Renal pelvis (tissue), 12 donors: ENCODE measurements at places on chromosomes 1 and 21.

GRCh38 chr1:99662539-99663080 is 16.7 kb downstream of the PALMD start:
- DNase-seq, result no peak

- no peak for DNase-seq
These were observed 27.2 kb downstream of the MRPL37 start for GRCh38 chr1:54227091-54227602.

DNA sequence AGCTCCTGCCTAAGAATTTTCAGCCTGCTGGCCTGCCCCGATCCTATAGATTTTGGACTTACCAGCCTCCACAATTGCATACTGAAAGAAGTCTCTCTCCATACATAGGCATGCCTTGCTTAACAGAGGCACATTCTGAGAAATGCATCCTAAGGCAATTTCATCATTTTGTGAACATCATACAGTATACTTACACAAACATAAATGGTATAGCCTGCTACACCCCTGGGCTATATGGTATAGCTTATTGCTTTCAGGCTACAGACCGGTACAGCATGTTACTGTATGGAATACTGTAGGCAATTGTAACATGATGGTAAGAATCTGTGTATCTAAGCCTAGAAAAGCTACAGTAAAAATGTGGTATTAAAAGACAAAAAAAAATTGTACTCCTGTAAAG is 174.7 kb downstream of the NRIP1 start:
- DNase-seq, result no peak

GRCh38 chr1:65066419-65066765 is 81.6 kb upstream of the AK4 start:
- DNase-seq, result peak; percentile 16

DNA sequence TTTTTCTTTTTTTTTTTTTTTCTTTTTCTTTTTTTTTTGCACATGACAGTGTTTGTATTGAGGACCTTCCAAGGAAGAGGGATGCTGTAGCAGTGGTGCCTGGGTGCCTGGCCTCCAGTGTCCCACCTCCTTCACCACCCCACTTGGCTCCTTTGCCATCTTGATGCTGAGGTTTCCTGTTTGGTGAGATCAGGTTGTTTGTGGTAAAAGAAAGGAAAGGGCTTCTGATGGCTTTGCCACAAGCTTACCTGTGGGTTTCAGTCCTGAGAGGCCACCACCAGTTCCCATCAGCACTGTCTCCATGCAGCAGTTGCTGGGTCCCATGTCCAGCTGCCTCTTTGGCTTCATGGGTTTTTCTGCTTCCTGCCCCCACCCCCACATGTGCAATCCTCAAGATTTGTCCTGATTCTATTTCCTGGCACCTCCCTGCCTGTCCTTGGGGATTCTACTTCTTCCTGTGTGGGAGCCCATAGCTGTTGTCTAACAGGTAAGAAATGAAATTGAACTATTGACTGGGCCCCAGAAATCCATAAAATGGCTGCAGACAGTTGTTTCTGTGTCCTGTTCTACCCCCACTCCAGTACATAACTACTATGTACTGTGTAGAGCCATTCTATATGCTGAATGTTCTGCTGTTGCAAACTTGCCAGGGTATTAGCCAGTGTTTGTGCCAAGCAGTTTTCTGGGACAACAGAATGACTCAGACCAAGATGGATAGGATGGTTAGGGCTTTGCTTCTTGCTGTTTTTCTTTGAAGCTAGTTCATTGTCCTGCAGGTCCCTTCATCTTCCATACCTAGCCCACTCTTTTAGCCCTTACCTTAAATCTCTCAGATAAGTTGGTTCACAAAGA is 4.2 kb upstream of the CCDC28B start:
- no peak for DNase-seq

DNA sequence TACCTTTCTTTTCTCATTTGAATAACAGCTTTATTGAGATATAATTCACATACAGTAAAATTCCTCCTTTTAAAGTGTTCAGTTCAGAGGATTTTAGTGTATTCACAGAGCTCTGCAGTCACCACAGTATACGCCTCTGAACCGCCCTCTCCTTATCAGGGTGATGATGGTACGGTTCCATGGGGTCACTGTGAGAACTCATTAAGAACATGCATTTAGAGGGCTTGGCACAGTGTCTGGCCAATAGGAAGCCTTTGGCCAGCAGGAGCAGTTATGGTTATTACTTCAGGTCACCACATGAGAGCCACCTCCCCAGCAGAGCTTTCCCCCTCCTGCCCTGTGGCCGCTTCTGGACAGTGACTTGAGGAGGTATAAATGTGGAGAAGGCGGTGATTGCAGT is 27.3 kb downstream of the KCNQ4 start:
- DNase-seq, result no peak

GRCh38 chr1:234532503-234532922 is 53.5 kb upstream of the TARBP1 start:
- no peak for DNase-seq

- DNase-seq, result no peak
These were observed 101.5 kb downstream of the PLA2G4A start for GRCh38 chr1:186930238-186930637.

GRCh38 chr1:119742677-119743076 is 26.0 kb downstream of the HMGCS2 start:
- no peak for DNase-seq

- no peak for DNase-seq
These were observed 44.1 kb downstream of the RSPH1 start for GRCh38 chr21:42451941-42452340.

GRCh38 chr1:233443040-233443760 is 115.7 kb downstream of the MAP3K21 start:
- no peak for DNase-seq

- no peak for DNase-seq
These were observed 2.1 kb upstream of the PRRX1 start for GRCh38 chr1:170661646-170662411.

DNA sequence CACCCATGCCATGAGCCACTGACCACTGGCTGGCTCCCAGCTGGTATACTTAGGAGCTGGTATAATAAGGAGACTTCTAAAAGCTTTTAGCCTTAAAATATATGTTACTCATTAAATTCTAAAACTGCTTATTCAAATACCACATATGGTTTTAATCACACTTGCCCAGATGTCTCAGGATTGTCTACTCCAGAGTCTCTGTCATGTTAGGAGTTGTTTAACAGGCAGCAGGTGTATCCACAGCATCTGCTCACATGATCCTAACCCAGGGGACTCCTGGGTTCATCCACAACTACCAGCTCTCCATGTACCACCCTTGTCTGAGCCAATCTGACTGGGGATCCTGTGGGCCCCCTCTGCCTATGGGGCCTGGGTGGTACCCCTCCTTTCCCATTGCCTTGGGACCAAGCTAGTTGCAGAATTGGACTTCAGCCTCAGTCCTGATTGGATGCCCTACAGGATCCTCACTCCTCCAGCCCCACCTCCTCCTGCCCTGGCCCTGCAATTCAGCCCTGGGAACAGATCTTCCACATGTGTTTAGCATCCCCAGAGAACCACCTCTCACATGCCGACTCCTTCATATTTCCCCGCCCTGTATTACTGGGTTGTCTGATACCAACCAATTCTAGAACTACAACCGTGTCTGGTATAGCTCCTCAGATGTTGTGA is 61.3 kb downstream of the BCAR3 start:
- no peak for DNase-seq

DNA sequence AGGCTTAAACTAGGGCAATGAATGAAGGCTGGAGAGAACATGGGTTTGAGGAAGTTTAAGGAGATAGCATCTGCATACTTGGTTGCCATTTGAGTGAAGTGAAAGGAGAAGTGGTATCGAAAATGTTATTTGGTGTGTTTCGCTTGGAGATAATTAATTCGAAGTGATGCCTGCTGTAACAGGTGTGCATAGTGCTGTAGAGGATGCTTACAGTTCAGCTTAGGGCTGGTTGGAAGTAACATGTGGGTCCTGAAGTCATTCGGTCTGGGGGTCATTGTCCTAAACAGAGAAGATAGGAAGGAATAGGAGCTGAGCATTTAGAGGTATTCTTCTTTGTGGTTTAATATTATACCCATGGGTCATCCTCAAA is 301 bp upstream of the NUDT17 start:
- no peak for DNase-seq

DNA sequence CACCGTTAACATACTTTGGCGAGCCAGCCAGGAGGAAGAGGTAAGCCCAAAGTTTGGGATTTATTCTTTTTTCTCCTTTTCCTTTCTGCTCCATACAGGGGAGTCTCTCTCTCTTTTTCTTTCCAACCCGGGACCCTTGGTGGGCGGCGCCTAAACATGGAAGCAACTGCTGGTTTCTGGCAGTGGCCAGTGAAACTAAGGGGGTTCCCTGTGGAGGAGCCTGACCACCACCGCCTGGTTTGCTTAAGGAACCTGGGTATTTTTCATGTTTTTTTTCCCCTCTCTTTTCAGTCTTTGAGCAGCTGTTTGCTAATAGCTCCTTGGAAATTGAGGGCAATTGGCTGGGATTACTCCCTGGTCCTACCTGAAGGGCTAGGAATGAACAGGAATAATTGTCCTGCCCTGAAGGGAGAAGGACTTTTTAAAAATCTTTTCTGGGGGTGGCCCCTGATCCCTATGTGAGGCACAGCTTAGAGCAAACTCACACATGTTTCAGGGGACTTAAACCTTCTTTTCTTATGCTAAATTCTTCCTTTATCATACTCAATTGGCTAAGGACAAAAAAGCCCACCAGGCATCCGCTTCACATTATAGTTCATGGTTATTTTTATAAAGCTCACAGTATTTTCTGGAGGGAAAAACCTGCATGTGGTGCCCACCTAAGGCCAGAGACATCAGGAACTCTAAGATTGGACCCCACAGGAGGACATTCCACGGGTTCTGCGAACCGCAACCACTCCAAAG is 61.3 kb upstream of the PLD5 start:
- DNase-seq, result no peak

DNA sequence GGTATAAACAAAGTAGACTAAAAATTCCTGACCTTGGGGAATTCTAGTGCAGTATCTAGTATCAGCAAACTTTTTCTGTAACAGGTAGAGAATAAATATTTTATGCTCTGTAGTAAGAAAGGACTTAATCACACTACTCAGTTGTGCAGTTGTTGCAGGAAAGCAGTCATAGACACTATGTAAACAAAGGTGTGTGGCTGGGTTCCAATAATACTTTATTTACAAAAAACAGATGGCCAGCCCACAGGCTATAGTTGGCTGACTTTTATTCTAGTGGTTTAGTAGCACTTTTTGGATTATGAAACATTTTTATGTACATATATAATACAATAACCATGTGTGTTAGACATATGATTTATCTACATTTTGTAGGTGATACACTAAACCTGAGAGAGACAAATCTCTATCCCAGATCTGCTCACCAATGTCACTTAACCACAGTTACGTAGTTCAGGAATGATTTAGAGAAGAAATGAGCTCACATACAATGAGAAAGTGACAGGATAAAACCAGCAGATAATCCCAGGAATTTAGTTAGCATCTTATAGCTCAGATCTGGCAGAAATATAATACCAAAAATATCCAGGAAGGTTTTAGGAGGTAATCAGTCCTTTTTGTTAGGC is 56.1 kb downstream of the MIER1 start:
- DNase-seq, result no peak

DNA sequence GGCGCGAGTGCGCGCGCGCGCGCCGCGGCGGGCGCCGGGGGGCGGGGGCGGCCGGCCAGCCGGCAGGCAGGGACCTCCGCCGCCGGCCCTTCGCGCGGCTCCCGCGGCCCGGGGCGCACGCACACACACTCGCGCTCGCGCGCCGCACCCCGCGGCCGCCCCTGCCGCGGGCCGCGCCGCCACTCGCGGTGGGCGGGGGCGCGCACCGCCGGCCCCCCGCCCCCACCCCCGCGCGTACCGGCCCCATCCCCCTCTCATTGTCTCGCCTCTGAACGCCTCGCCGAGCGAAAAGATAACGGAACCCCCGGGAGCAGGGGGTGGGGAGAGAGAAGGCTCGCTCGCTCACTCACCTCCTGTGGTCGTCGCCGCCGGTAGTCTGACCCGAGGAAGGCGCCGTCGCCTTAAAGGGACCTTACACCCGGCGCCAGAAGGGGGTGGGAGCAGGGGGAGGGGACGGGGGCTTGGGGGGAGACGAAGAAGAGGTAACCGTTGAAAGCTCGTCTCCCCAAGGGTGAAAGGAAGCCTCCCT is 428 bp downstream of the POGZ start:
- peak; percentile 43 for DNase-seq

- DNase-seq, result no peak
These were observed 174.6 kb downstream of the USH2A start for GRCh38 chr1:216248628-216249027.

DNA sequence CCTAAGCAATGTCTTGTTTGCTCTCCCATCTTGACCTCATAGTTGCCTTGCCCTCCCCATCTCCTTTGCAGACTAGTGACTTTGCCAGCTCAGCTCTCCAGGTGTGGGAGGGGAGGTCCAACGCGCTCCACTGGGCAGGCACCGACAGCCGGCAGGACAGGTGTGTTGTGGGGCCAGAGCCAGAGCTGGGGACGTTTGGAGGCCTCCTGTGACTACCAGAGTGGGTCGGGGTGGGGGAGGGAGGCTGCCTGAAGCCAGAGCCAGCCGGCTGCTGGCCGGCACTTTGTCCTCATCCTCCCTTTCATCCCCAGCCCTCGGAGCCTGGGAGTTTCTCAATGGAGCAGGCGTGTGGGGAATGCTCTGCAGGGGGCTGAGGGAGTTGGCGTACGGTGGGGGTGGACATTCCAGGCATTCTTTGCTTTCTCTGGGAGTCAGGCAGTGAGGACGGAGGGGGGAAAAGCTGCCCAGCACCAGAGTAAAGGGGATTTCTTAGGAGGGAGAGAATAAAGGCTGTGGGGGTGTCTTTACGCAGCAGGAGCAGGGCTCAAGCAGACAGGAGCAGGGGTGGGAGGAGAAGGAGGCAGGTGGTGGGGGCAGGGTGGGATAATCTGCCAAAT is 20.2 kb downstream of the NUAK2 start:
- peak; percentile 94 for DNase-seq

- DNase-seq, result no peak
These were observed 512.2 kb downstream of the LTN1 start for GRCh38 chr21:28480470-28480869.

GRCh38 chr1:216047811-216048572 is 375.3 kb downstream of the USH2A start:
- no peak for DNase-seq

DNA sequence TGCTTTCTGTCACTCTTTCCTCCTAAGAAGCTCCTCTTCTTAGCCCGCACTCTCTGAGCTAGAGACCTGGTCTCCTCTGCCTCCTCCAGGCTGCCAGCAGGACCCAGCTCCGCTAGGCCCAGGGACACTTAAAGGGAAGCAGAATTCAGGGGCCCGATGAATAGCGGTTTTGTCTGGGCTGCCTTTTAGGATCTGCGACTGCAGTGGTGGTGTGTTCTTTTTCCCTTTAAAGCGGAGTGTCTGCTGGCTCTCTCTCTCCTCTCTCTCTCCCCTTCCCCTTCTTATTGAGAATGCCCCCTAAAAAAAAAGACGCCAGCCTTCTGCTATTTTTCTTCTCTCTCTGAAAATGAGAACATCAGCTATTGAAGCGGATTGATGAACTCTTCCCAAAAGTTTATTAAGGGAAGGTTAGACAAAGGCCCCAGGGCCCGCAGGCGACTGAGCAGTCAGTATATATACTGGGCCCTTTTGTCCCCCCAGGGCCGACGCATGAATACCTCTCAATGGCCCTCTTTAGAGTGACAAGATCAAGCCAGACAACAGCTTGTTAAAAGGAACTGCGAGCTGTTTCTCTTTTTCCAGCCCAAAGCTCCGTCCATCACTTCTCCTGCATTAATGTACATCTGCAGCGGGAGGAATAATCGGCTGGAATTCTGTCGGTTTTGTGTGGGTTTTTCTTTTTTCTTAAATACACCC is 27.0 kb downstream of the PAX7 start:
- no peak for DNase-seq
